ENCODE measurements at places on chromosomes 4 and X.

- no peak for DNase-seq
Observed at GRCh38 chrX:7941390-7942042, 14.3 kb upstream of the PNPLA4 start.

GRCh38 chr4:138935-139334, 14.6 kb downstream of the ZNF718 start:
- no peak for DNase-seq

GRCh38 chr4:43586813-43587212, 694.3 kb downstream of the GRXCR1 start:
- DNase-seq, result no peak

DNA sequence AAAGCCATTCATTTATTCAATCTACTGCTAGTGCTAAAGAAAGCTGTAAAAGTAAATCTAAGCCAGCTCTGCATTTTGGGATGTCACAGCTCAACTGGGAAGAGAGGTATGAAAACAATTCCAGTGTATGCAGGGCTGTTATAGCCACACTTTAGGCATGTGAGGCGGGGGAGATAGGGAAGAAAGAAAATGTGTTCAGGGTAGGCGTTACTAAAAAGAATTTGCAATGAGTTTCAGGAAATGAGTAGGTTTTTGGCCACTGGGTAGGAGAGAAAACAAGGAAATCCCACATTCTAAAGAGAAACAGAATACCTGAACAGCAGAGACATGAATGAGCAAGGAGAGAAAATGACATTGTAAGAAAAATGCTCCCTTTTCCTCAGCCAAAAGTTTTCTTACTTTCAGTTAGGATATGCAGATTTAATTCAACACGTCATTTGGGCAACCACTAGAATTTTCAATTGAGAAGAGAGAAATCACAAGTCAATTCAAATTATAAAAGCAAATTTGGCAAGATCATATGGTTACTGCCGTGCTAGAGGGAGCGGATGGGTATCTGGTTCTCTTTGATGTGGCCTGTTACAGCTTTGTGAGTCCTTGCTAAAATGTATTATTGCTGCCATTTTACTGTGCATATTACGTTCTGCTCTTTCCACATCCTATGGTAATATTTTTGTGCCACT, 226.3 kb downstream of the KCNIP4 start:
- DNase-seq, result no peak

DNA sequence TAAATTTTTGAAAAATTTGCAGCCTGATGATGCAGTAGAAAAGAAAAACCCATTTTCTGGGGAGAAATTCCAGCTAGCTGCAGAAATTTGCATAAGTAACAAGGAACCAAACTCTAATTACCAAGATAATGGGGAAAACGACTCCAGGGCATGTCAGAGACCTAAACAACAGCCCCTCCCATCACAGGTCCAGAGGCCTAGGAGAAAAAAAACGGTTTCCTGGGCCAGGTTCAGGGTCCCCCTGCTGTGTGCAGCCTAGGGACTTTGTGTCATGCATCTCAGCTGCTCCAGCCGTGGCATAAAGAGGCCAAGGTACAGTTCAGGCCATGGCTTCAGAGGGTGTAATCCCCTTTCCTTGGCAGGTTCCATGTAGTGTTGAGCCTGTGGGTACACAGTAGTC, 733.7 kb upstream of the CT83 start:
- no peak for DNase-seq

DNA sequence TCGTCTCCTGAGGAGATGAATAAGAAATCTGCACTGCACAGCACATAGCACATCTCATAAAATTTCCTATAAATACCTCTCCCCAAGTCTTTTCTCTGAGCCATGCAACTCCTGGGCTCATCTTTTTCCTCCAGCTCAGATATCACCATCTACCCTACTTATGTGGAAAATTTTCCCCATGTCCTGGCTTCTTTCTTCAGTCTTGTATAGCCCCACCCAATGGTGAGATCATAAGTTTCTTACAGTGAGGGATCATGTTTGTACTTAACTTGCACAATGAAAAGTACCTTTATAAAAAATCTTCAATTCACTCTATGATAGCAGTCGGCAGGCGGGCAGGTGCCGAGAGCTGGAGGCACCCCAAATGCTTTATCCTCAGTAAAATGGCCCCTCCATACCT, 198.6 kb upstream of the S100G start:
- no peak for DNase-seq

- no peak for DNase-seq
Observed at GRCh38 chr4:164621886-164622521, 131.9 kb upstream of the SMIM31 start.

- no peak for DNase-seq
Observed at GRCh38 chr4:149306537-149306936, 509.1 kb downstream of the IQCM start.

- peak; percentile 8 for DNase-seq
Observed at GRCh38 chrX:16711893-16712547, 449 bp downstream of the CTPS2 start.

DNA sequence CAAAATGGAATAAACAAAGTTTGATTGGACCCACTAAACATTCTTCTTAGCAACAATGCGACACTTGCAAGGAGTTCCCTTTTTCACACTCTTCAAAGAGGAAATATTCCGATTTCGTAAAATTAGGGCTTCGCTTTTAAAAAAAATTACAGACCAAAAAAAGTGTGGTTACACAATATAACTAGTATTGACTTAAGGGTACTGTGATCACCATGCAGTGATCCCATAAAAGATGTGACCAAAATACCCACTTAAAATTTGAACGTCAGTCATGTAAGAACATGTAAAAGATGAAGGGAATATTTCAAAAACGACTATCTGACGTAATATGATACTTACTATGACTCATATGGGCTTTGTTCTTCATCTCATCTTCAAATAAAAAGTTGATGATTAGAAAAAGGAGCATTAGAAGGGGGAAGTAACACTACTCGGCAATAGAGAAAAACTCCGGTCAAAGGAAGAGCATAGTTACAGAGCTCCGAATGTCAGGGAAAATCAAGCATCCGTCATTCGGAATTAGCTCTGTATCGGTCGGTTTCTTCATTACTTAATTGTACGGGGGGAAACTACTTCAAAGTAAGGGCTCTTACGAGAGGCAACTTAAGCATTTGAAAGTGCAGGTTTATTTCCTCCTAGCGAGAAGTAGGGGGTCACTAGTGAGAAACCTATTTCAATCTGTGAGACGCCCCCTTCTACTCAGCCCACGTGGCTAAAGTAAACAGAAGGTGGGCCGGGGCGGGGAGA, 1.3 kb upstream of the TET2 start:
- DNase-seq, result peak; percentile 25

DNA sequence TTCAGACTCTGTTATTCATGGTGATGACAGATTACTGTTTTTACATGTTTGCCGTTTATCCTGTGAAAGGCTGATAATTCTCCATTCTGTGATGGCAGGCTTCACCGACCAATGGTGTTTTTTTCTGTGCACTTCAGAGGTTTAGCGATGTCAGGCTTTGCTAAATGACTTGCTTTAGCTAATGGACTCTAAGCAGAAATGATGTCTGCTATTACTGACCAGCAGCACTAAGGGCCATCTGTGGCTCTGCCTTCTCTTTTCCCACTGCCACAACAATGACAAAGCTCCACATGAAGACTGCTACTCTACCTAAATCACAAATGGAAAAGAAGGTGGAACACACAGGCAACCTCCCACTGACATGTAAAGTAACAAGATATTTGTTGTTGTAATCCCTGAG, 68.4 kb upstream of the ALB start:
- DNase-seq, result no peak

DNA sequence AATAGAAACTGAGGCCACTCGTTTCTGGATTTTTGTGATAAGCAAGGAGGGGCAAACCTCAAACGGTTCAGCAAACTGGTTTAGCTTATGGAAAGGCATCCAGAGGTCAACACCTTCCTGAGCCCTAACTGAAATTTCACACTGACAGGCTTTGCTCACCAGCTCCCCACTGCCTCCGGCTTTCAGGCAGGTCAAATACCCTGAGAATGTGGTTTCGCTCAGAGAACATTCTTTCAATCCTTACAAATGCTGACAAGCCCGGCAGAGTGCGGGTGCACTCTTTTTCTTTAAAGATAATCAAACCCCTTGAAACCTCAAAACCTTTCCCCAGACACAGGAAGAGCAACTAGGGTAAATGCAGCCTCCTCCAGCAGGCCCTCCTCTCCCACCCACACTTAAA, 41.5 kb downstream of the CD40LG start:
- no peak for DNase-seq

- no peak for DNase-seq
Observed at GRCh38 chrX:50536955-50537354, 66.3 kb upstream of the DGKK start.

DNA sequence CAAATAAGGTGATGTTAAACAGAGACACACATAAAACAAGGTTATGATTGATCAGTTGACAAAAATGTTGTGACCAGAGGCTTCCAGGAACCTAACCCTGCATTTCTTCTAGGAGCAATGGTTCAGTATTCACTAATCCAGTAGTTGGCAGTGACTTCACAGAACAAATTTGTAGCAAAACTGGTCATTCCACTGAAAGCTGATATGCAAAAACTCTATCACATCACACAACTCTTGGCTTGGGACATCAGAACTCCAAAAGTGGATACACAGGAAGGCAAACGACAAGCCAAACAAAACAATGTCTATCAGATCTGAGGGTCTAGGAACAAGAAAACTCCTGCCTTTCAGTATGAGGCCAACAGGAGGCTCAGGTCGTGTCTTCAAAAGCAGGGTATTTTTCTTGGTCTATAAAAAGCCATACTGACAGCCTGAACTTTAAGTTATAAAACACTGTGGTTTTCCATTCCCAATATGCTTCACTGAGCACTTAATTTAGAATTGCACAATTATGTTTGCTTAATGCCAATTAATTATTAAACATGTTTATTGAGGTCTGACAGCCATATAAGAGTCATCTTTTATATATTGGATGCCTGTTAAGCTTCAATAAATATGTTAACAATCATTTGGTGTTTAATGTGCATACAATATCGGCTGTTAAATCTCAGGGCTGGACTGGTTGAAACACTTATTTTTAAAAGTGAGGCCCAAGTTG, 45.6 kb downstream of the SOD3 start:
- DNase-seq, result no peak

- DNase-seq, result no peak
Observed at GRCh38 chr4:156792462-156793085, 179.0 kb downstream of the PDGFC start.

- DNase-seq, result no peak
Observed at GRCh38 chr4:77202491-77202890, 45.5 kb downstream of the CCNG2 start.

- no peak for DNase-seq
Observed at GRCh38 chrX:255923-256331, 25.3 kb upstream of the PLCXD1 start.

DNA sequence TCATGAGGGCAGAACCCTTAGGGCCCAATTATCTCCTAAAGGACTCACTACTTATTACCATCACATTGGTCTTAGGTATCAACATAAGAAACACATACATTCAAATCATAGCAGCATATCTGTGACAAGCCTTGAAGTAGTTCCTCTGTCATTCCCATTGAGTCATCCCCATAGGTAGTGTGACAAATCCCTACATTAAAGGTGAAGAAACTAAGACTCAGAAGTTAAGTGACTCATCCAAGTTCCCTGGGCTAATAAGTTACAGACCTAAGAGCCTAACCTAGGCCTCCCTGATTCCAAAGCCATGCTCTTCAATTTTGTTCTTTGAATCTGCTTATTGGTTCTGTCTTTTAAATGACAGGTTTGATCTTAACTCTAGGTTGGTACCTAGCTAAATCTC, 58.2 kb downstream of the CD38 start:
- no peak for DNase-seq
